ENCODE measurements at places on chromosomes 4 and X. TPM values are rescaled to one million over a fixed set of nuclear protein-coding genes. Genes with fewer than 3 reads are reported as not detected.

DNA sequence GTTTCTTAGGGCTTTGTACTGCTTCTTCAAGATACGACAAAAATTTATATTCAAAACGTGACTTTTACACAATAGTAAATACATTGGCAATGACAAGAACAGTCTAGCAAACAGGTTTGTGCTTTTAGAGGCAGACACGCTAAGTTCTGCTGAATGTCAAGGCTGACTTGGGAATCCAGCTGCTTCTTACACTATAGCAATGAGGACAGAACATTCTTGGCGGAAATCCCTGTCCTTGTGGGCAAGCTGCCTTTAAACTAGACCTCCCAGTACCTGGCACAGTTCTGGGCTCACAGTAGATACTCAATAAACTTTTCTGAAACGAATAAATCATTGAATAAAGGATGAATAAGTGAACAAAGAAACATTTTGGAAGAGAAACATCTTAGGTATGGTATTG, 148.2 kb downstream of the RASL11B start:
- DNase-seq: no peak

Gene NDP
- 3.7 TPM for polyA plus RNA-seq

DNA sequence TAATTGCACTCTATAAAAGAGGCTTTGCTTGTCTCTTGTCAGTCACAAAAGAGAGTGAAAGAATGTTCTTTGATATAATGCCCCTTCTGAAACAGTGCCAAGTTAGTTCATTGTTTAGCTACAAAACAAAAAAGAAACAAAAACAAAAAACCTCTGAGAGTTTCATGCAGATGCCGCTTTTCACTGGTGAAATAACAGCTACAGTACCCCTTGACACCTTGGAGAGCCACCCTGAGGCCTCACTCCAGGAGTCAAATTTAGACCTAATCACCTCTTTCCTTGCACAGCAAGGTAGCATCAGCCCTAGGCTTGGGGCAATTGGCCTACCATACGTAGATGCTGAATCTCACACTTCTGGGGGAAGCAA, 185.2 kb downstream of the UNC5C start:
- DNase-seq: no peak

DNA sequence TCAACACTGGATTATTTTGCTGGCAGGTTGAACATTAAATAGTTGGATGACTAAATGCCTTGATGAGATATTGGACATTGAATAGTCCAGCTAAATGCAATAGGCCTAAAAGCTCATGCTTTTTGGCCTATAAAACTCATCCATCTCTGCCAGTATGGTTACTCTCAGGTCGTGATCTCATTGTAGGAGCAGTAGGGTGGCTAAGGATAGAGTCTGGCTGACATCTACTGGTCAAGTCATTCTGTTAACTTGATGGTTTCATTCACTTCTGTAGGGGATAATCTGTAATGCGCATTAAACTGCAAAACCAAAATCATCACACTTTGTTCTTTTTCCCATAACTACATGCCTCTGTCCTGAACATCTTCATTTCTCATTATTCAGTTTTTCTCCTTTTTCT, 227.0 kb downstream of the DKK2 start:
- DNase-seq: no peak
